ENCODE measurements at places on chromosomes 3 and 15.

GRCh38 chr15:84985158-84985557 is 3.5 kb downstream of the PDE8A start:
- no peak for DNase-seq

- DNase-seq: no peak
Measured at GRCh38 chr3:17195856-17196604, 311.3 kb downstream of the PLCL2 start.

- no peak for DNase-seq
Measured at GRCh38 chr3:194828116-194828515, 142.4 kb downstream of the FAM43A start.

- peak; percentile 45 for DNase-seq
Measured at GRCh38 chr3:155701882-155702465, 42.9 kb downstream of the PLCH1 start.

GRCh38 chr15:37028625-37029296 is 71.6 kb downstream of the MEIS2 start:
- DNase-seq: no peak

- DNase-seq: no peak
Measured at GRCh38 chr3:127446756-127447155, 143.8 kb downstream of the TPRA1 start.

DNA sequence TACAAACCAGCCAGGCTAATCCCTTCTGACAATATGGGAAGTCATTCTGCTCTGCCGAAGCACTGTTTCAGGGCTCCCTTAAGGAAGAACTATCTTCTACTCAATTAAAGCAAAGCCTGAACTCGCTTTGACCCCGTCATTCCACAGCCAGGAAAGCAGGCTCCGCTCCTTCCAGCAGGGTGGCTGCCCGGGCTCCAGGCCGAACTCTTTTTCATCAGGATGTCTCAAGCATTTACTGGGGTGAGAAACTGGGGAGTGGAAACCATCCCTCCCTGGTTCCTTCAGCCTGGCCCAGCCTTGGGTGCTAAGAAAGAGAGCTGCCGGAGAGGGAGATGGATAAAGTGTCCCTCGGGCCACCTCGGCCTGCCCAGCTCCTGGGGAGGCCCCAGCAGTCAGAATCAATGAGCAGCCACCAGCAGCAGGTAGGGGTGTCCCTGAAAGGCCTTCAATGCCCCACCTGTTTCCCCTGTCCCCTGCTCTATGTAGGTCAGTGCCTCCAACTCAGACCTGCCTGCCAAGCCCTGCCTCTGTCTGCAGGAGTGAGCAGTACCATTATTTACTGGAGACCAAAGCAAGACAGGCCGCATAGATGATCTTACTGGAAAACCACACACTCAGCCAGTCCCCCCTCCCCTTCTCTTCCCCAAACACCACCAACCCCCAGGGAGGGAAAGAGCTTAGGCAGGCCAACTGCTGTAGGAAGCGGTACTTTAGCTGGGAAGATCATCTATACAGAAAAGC is 225.6 kb upstream of the TLE3 start:
- DNase-seq: no peak

GRCh38 chr3:197541756-197542539 is 13.8 kb downstream of the BDH1 start:
- DNase-seq: no peak

GRCh38 chr15:89089316-89090230 is 1.3 kb downstream of the ABHD2 start:
- DNase-seq: no peak

- DNase-seq: no peak
Measured at GRCh38 chr3:187292181-187292580, 644 bp upstream of the MASP1 start.

- no peak for DNase-seq
Measured at GRCh38 chr3:108410531-108410984, 99.8 kb downstream of the MYH15 start.

- DNase-seq: no peak
Measured at GRCh38 chr3:42803414-42804105, 730 bp downstream of the HIGD1A start.

GRCh38 chr3:140870351-140870750 is 71.3 kb upstream of the SLC25A36 start:
- no peak for DNase-seq

DNA sequence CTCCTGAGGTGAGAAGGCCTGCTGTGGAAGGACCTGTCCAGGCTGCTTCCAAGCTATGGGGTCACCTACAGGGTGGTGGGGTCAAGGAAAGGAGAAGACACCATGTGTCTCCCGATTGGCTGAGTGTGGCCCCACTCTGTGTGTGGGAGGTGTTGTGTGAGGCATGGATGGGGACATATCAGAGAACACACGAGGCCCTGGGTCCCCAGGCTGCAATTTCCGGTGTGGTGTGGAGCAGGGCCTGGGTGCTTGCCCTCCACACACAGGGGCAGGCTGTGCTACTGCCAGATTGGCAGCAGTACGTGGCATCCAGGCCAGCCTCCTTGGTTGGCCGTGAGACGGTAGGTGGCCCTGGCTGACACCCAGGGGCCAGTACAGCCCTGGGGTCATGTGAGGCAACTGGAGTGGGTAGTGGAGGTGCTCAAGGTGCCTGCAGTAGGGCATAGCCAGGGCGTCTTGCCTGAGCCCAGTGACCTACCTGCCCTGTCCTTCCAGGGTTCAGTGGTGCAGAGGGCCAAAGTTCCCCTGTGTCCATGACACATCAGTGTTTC is 233.8 kb downstream of the SNRPN start:
- no peak for DNase-seq

GRCh38 chr15:50083424-50084025 is 35.5 kb downstream of the ATP8B4 start:
- no peak for DNase-seq
